CD14-positive monocyte (primary cell): ENCODE measurements at places on chromosomes 7 and 10.

- DNase-seq = peak; percentile 6
Measured at GRCh38 chr10:77391605-77392235, 245.9 kb downstream of the KCNMA1 start.

DNA sequence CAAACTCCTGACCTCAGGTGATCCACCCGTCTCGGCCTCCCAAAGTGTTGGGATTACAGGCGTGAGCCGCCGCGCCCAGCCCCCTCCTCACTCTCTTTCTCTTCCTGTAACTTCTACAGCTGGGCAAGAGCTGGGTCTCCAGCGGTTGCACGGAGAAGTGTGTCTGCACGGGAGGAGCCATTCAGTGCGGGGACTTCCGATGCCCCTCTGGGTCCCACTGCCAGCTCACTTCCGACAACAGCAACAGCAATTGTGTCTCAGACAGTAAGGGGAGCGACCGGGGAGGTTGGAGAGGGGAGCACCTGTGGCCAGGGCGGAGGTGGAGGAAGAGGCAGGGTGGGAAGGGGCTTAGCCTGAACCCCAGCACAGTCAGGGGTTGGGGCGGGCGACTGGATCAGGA lies 41.4 kb downstream of the EPHB4 start:
- DNase-seq = no peak

DNA sequence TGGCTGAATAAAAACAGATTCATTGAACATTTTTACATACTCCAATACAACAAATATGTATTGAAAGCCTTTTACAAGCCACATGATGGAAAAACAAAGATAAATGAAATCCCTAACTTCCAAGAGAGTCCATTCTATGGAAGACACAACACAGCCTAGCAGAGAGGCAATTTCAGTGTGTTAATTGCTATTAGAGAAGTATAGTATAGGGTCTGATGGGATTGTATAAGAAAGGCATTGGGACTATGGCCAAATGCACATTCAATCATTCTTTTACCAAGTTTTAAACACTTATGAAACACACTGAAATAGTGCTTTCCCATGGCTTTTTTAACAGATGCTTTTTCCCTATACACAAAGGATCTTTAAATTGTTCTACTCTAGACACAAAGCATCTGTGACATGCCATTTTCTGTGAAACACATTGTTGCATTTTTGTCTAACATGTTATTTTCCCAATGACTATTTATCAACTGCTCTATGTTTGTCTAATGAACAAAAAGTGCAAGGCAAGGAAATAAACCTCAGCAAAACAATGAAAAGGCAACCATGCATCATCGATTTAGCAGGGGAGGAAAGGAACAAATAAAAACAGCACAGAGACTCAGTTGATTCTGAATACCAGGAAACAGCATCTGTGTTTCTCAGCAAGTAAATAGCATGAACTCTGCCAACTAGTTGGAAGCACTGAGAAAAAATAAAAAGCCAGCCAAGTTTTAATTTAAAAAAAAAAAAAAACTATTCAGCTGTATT lies 42.4 kb upstream of the PHYHIPL start:
- DNase-seq = no peak

DNA sequence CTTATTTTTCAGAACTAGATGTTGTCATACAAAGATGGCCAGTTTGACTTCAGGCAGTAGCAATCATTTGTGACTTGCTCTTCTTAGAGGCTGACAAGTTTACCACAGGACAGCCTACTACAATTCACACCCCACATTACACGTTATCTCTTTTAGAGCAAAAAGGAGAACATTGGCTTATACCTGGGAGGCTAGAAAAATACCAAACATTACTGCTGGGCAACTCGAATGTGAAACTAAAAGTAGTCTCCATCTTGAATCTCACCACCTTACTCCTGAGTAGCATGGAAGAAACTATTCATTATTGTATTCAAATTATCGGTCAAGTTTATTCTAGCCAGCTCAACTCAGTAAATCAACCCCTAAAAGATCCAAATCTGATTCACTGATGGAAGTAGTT lies 90.7 kb upstream of the TMEM26 start:
- DNase-seq = no peak

GRCh38 chr7:30135301-30136116 lies 723 bp downstream of the MTURN start:
- peak; percentile 59 for DNase-seq

- peak; percentile 49 for DNase-seq
Measured at GRCh38 chr10:34172936-34173533, 642.1 kb downstream of the PARD3 start.
